ENCODE measurements at places on chromosomes 11 and 22. TPM values are rescaled to one million over a fixed set of nuclear protein-coding genes. Genes with fewer than 3 reads are reported as not detected.

UCP3 gene
- 3.5 TPM for total RNA-seq

YIF1A gene
- 28.1 TPM for total RNA-seq

RIMBP3B gene
- 0.27 TPM for total RNA-seq

C11orf16 gene
- total RNA-seq, result not detected

OR5P2 gene
- not detected for total RNA-seq

TH gene
- total RNA-seq, result 0.54 TPM

BCO2 gene
- 7.2 TPM for total RNA-seq

ANO9 gene
- not detected for total RNA-seq

PIM3 gene
- total RNA-seq, result 9.2 TPM

FOSL1 gene
- not detected for total RNA-seq

DERL3 gene
- 1.3 TPM for total RNA-seq

TPBGL gene
- 0.09 TPM for total RNA-seq

CYP2D6 gene
- 2.5 TPM for total RNA-seq

SOX10 gene
- total RNA-seq, result 2.7 TPM

RBM7 gene
- 17.7 TPM for total RNA-seq

B4GALNT4 gene
- total RNA-seq, result 59.2 TPM

OR51B4 gene
- 0.36 TPM for total RNA-seq

MRGPRF gene
- 2.0 TPM for total RNA-seq

PIK3IP1 gene
- total RNA-seq, result 11.2 TPM

TSSK2 gene
- total RNA-seq, result not detected

GSTT2B gene
- 0.36 TPM for total RNA-seq

C11orf52 gene
- total RNA-seq, result not detected

GTSE1 gene
- total RNA-seq, result 6.2 TPM
